ENCODE measurements at places on chromosomes 12 and 14. TPM values are rescaled to one million over a fixed set of nuclear protein-coding genes. Genes with fewer than 3 reads are reported as not detected.
A peak's percentile ranks its signal among the peaks of the same experiment; 100 is the strongest.

DNA sequence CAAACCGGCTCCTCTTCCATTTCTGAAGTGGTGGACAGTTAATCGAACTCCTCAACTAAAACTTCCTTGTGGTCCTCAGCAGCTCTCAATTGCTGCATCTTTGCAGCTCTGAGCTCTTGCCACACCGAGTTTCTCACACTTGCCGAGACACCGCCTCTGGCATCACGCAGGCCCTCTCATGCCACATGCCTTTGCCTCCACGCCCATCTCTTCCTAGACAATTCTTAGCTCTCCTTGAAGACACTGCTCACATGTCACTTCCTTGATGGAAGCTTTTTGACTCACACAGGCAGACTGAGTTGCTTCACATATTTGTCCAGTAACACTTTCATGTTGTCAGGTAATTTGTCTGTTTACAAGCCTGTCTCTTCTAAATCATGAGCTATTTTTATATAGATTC is 29.2 kb downstream of the KCNA1 start:
- DNase-seq = no peak

DNA sequence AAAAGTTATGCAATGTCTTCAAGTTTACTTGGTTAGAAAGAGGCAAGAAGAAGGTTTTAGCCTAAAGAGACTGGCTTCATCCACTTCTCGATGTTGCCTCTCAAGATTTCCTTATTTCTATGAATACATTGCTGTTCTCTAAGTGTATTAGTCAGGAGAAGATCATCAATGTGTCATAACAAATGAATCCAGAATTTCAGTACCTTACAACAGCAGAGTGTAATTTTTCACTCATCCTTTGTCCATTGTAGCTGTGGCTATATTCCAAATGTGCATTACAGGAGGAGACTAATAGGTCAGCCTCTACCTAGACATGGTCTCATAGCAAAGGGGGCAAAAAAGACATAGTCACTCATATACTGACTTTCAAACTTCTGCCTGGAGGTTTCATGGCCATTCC is 579.1 kb downstream of the PRKD1 start:
- DNase-seq = no peak

- no peak for DNase-seq
Observed at GRCh38 chr12:53868511-53868986, 70.1 kb upstream of the HOXC13 start.

GRCh38 chr12:124481772-124482566 is 85.4 kb downstream of the NCOR2 start:
- no peak for DNase-seq

Gene GRIP1
- 74.8 TPM for total RNA-seq

Gene SDR9C7
- total RNA-seq = 0.26 TPM

GRCh38 chr12:26152507-26153102 is 27.8 kb upstream of the BHLHE41 start:
- DNase-seq = no peak

GRCh38 chr14:103418481-103418818 is 33.2 kb downstream of the MARK3 start:
- no peak for DNase-seq

Gene CELA1
- not detected for total RNA-seq

DNA sequence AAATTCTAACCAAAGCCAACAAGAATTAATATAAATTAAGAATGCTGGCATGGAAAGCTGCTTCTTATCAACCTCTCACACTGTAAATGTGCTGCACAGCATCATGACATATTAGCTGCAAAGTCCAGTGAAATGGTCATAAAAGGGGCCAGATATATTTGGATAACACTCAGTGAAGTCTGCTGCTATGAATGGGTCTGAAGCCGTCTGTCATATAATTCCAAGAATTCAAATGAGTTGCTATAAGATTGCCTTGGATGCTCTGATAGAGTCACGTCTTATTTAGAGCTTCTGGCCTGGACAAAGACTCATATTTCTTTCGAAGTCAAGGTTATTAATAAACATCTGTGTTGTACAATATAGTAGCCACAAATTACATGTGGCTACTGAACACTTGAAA is 54.3 kb upstream of the OVCH1 start:
- no peak for DNase-seq

DNA sequence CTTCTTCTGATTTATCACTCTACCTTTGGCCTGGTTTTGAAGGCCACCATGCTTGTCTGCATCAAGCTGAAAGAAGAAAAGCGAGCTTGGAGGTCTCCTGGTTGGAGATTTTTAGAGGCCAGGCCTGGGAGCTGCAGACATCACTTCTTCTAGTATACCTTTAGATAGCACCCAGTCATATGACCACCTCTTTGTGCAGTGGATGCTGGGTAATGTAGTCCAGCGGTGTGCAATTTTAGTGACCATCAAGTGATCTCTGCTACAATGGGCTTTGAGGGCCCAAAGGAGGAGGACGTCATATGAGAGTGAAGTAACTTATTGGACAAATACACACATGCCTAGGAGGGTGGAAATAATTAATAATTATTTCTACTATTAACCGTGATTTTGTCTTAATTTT is 15.2 kb upstream of the WNT5B start:
- DNase-seq = no peak

Gene NIN
- total RNA-seq = 8.8 TPM

GRCh38 chr12:1470051-1470450 is 124.3 kb downstream of the FBXL14 start:
- no peak for DNase-seq

DNA sequence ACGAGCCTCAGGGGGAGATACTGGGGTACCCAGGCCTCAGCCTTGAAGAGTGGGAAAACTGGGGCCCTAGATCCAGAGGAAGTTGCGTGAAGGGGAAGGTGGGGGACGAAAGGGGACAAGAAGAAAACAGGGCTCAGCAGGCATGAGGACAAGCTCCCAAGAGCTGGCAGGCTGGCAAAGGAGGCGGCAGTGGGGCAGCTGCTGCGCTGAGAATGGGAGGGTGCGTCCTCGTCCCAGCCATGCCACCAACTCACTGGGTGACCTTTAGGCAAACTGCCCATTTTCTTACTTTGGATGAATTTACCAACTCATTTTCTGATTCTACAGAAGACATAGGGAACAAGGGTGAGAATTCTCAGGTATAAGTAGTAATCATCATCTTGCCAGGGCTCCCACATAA is 133.6 kb downstream of the TTC7B start:
- DNase-seq = no peak

DNA sequence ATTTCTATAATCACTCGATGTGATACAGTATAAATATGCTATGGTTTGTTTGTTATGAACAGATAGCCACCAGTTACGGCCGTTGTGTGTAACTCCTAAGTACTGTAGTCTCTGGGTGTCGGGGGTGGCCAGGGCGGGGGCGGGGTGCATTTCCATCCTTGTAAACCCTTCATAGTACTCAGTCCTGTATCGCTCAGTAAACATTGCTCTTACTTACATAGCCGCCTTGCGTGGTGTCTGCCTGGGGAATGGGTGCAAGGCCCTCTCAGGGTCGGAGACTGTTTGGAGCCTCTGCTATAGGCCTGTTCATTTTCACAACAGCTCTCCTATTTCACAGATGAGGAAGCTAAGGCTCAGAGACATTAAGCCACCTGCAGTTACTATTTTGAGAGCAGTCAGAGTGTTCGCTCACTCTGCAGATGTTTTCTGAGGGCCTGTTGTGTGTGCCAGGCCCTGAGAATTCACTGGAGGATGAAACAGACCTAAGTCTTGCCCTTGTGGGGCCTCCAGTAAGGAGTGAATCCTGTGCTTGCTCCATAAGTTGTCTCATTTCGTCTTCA is 42.5 kb downstream of the JDP2 start:
- no peak for DNase-seq

- DNase-seq = peak; percentile 55
Observed at GRCh38 chr12:57887631-57888408, 41.3 kb upstream of the CTDSP2 start.

DNA sequence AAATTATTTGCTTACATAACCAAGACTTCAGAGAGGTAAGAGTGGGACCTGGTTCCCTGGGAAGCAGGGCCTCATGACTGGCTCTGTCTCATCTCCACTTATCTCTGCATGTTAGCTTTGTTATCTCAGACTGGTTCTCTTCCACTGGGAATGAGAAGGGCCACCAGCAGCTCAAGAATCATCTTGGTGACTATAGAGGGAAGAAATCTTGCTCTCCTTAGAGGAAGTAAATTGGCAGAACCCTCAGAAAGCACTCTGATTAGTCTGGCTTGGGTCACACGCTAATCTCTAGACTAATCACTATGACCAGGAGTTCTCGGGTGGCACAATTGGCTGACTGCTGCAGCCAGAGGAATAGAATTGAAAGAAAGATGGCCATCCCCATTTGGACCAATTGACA is 110.8 kb upstream of the KRAS start:
- no peak for DNase-seq

DNA sequence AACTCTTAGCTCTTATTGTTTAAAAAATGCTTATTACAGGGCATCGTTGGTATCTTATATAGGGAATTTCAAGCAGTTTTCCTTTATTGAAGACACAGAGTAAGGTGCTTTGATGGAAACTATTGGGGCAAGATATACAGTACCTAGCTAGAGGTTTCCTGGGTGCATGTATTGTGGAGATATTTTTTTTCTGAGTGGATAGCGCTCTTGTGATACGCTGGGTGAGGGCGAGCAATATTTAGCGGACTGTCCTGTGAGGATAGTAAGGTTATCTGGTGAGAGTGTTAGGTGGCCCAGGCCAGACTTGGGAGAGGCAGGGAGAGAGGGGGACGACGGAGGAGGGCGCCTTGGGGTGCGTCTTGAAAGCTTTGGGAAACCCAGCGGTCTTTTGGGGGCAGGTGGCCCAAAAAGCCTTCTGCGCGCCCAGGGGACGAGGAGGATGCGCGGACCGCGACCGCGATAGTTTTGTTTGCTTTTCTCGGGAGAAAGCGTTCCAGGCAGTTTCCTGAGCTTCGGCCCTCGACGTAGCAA is 596 bp upstream of the BICD1 start:
- peak; percentile 37 for DNase-seq

Gene GALNT16
- total RNA-seq = 12.6 TPM

Gene SLCO1C1
- 0.40 TPM for total RNA-seq

Gene HOXC13
- total RNA-seq = not detected

Gene MYO1A
- not detected for total RNA-seq

Data from uterus (tissue), 4 donors.